ENCODE measurements at places on chromosomes 2 and 18. TPM values are rescaled to one million over a fixed set of nuclear protein-coding genes. Genes with fewer than 3 reads are reported as not detected.

LYG1 gene
- 0.54 TPM for total RNA-seq

ACOXL gene
- 0.24 TPM for total RNA-seq

PELI1 gene
- total RNA-seq = 49.0 TPM

TACR1 gene
- total RNA-seq = not detected

POLR1B gene
- total RNA-seq = 104 TPM

SPHKAP gene
- not detected for total RNA-seq

DOCK10 gene
- total RNA-seq = 222 TPM

GRCh38 chr2:219733746-219734145 lies 106.3 kb downstream of the SLC4A3 start:
- no peak for DNase-seq

GRCh38 chr2:218029366-218030360 lies 26.9 kb upstream of the TNS1 start:
- DNase-seq = no peak

- DNase-seq = no peak
Measured at GRCh38 chr2:71962911-71963694, 184.6 kb downstream of the CYP26B1 start.

GRCh38 chr2:182728014-182728413 lies 12.0 kb downstream of the DNAJC10 start:
- DNase-seq = no peak

DNA sequence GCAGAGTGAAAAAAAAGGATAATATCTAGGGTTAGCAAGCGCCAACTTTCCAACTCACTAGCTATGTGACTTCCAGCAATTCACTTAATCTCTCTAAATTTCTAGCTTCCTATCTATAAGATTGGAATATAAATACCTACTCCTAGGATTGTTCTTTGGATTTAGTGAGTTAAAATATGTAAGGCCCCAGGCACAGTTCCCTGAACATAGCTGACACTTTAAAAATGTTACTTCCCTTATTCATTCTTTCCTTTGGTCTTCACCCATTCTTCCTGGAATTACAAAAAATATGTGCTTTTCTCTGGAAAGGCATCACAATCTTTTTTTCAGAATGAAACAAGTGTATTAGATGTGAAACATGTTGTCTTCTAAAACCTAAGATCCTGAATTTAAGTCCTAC lies 365.7 kb downstream of the RBM43 start:
- DNase-seq = no peak

- no peak for DNase-seq
Measured at GRCh38 chr2:231124838-231125568, at the start of gene HTR2B. Gene HTR2B (minus strand): TSS chr2:231125042. CDS start chr2:231123764, 1,278 bp downstream.

DNA sequence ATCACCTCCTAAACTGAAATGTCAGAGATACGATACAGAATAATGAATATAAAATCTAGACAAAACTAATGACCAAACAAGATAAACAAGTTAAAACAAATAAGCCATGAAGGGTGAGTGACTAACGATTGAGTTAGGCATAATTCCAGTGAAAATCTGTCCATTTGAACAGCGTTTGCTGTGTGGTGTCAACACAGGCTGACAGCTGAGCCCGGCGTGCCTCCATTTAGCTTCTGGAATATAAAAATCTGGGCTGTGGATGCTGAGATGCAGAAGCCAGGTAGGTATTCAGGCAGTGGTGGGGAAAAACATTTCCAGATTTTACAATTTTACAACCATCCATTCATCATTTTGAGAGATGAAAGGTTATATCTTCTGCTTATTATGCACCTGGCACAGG lies 2041.4 kb upstream of the CELF4 start:
- DNase-seq = no peak

- DNase-seq = no peak
Measured at GRCh38 chr2:23694058-23695045, 232.6 kb downstream of the ATAD2B start.

GRCh38 chr2:46984040-46984439 lies 68.4 kb upstream of the MCFD2 start:
- DNase-seq = no peak

- no peak for DNase-seq
Measured at GRCh38 chr2:217555081-217555876, 447.5 kb downstream of the TNS1 start.

DNA sequence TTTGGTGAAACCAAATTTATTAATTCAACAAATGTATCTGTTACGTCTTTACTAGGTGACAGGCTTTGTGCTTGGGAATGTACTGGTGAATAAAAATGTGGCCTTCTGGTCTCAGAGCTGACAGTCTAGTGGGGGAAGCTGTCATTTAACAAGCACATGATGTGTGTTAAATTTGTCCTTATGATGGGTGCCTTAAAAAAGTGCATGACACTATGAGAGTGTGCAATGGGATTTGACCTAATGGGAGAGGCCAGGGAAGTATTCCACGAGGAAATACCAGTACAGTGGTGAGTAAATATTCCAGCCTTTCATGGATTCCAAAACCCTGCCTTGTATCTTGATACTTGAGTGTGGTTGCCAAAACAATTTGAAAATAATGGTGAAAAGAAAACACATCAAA lies 308.9 kb downstream of the PLCL1 start:
- DNase-seq = no peak

- no peak for DNase-seq
Measured at GRCh38 chr2:37402636-37403035, 58.2 kb downstream of the QPCT start.

DNA sequence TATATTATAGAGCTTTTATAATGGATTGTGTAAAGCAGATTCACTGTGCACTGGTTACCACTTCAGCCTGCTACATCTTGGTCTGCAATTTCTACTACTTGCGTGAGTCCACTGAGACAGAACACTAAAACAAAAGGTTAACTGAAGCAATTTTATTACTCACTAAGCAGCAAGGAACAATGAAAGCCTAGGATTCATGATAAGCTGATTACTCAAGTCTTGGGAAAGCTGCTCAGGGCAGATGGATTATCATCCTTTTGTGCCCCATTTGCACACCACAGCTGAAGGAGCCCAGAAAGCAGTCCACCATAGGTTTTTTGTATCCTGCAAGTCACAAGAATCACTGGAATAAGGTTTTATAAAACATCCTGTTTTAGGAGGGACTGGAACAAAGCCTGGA lies 1215.2 kb upstream of the TMEFF2 start:
- no peak for DNase-seq

GRCh38 chr2:219119422-219120043 lies 41.1 kb downstream of the NHEJ1 start:
- DNase-seq = peak; percentile 61

DNA sequence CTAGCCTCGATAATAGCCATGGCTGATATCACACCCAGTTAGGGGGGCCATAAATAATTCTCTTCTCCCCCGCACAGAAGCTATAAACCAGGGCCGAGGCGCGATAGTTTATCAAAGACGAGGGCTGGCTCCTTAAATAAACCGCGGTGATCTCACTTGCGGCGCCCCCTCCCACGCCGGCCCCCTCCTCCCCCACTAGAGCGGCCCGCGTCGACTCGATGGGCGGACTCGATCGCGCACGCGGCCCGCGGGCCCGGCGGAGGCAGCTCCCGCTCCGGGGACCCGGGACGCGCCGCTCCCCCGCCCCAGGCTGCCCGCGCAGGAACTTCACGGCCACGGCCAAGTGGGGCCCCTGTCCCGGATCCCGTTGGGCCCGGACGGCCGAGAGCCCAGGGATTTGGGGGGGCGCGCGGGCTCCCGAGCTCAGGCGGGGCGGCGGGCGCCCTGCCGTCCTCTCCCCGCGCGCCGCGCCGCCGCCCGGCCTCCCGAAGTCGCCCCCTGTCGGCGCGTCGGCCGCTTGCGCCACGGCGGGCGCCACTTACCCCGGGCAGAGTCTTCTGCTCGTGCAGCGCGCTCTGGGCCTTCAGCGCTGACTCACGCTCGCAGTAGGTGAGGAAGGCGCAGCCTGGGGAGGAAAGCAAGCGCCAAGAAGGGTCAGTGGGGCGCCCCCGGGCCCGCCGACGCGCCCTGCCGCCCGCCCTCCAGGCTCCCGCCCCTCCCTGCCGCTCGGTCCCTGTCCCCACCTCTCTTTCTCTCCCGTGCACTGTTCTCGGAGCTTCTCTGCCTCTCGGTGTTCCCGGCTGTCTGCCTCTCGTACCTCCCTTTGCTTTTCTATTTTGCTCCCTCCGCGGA lies 80.4 kb downstream of the CELF4 start:
- no peak for DNase-seq

- peak; percentile 67 for DNase-seq
Measured at GRCh38 chr2:105802587-105802986, 57.9 kb downstream of the NCK2 start.

- no peak for DNase-seq
Measured at GRCh38 chr2:113156278-113157117, 17.3 kb upstream of the PSD4 start.

DNA sequence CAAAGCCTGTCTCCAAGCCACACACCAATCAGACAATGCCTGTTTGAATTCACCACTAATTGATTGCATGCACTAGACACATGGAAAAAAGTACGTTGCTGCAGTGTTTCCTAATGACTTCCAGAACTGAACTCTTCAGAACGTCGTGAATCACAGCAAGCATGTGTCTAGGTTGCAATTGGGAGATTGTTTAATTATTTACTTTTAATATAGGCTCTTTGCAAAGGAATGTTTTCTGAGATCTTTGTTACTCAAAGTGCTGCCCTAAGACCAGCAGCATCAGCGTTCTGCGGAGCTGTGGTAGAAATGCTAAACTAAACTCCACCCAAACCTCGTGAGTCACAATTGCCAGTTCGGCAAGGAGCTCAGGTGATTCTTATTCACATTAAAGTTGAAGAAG lies 52.7 kb upstream of the CCDC68 start:
- no peak for DNase-seq

DNA sequence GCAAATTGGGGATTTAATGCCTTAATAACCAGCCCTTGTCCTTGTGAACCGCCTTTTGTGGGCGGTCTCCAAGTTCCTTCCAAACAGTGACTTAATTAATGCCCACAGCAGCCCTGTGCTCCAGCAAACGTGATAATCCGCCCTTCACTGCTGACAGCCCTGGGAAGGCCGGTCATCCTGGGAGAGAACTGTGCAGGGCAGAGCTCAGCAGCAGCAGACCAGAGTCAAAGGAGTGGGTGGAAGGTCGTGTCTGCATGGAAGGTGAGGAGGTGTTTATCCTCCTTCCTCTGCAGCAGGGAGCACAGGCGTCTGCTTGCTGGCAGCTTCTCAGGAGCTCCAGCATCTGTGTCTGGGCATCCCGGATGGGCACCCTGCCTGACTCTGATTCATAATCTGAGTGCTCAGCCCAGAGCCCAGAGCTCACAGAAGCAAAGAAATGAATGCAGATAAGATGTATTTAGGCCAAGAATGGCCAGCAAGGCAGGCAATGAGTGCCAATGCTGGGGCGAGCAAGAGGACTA lies 270.0 kb upstream of the PXDN start:
- no peak for DNase-seq

DNA sequence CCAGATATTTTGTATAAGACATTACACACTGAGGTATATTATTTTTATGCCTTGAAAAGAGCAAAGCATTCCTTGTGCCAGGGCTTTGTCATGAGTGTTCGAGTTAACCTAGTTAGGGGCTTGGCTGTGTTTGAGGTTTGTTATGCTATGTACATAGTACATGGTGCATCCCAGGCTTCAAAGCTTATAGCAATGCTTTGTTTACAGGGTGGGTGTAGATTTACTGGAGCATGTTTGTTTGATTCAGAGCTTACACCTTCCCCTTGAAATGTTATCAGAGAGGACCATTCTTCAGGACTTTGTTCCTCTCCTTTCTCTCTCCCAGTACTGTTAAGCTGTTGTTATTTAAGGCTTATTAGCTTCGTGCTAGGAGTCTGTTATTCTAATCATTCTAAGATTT lies 738.7 kb upstream of the LRRTM4 start:
- no peak for DNase-seq

DNA sequence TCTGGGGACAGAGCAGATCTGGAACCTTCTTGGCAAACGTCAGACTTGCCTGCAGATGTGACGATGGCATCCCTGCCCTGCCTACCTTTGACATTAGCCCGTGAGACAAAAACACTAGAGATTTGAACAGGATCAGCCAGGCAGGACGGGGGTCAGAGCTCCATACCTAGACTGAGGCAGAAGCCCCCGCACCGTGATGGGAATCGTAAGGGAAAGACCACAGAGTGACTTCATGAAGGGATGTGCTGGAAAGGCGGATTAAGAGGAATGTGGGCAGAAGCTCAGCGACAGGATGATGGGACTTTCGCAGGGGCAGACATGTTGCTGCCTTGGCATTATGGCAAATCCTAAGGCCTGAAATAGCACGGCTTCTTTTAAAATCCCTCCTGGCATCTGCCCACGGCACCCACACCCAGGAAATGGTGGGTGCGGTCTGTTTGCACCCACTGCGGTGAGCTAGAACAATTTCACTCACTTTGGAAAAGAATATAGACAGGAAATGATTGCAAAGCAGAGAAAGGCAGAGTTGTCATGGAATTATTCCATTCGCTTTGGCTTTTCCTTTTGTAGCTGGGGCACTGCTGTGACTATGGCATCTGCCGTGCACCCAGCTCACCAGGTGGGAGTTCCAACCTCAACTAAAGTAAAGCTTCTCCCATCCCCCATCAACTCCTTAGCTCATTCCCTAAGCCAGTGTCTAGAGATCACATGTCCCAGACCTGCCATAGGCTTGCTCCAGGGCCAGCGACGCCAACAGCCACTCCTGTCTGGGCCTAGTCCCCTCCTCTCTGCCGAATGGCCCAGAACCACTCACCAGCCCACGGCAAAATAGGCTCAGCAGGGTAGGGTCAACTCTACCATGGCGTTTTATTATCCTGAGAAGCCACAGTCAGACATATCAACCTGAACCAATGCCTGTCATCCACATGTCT lies 112.7 kb upstream of the NPAS2 start:
- no peak for DNase-seq

- DNase-seq = no peak
Measured at GRCh38 chr2:23912054-23912453, 14.9 kb downstream of the ATAD2B start.

- DNase-seq = peak; percentile 47
Measured at GRCh38 chr2:15177103-15177502, 384.0 kb downstream of the NBAS start.

DNA sequence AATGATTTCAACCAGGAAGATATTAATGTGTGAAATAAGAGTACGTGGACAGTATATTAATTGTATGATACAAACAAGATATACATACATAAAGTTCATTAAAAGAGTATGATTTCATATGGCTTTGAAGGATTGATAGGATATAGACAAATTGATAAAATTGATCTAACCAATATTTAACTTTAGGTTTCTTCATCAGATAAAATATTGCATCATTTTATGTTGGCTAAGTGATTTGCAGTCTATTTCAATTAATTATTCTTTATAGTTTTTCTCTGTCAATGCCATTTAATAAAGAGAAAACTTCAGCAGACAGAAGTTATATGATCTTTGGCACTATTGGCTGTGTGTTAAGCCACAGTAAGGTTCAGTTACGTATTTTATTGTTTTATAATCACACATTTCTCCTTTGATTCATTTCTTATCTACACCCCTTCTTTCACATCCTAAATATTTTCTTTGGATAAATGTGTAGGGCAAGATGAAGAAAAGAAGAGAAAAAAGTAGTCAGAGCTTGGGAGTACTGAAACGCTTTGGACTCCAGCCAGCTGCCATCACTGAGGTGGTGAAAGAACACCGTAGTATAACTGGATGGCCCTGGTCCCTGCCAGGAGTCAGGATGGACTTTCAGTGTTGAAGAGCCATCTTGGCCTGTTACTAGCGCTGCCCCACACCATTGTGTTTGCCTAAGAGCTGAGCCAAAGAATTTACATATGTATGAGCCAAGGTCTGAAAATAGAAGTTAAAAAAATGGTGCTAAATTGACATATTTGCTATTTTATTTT lies 9.8 kb upstream of the CPS1 start:
- no peak for DNase-seq

- DNase-seq = peak; percentile 12
Measured at GRCh38 chr18:36828157-36828629, 609 bp downstream of the TPGS2 start.
